GM12865 (cell line): ENCODE measurements at places on chromosomes 16 and 17.

GRCh38 chr17:40909351-40909750, 24.3 kb upstream of the KRT20 start:
- peak; percentile 66 for DNase-seq

DNA sequence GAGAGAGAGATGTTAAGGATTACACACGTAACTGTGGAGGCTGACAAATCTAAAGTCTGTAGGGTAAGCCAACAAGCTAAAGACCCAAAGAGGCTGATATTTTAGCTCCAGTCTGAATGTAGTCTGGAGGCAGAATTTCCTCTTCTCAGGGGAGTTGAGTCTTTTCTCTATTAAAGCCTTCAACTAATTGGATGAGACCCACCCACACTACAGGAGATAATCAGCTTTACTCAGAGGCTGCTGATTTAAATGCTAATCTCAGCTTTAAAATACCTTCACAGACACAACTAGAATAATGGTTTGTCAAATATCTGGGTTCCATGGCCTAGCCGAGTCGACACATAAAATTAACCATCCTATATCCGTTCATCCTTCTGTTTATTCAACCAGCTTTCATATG, 204.3 kb upstream of the PSMD7 start:
- DNase-seq, result no peak

GRCh38 chr16:6016530-6017184, 919.1 kb upstream of the EEF2KMT start:
- no peak for DNase-seq

- DNase-seq, result peak; percentile 31
These were observed 75.4 kb upstream of the ZNF750 start for GRCh38 chr17:82915010-82915756.

DNA sequence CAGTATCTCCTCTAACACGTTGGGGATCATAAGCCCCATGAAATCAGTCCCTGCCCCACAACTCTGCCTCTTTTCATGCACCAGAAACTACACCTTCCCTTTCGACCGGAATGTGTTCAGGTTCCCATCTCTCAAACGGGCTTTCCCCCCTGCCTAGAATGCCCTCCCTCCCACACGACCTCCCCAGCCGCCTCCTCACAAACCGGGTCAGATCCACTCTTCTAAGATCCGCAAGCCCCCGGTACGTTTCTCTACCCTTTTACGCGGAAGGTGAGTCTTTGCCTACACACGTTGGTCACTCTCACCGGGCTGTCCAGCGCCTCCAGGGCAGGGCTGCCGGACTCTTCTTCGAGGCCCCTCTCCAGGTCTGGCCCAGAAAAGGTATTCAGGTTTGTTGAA, 708 bp downstream of the DHX33 start:
- DNase-seq, result no peak

- no peak for DNase-seq
These were observed 163.6 kb upstream of the C17orf78 start for GRCh38 chr17:37212179-37212578.

GRCh38 chr16:77288222-77288621, 89.0 kb downstream of the SYCE1L start:
- DNase-seq, result no peak

DNA sequence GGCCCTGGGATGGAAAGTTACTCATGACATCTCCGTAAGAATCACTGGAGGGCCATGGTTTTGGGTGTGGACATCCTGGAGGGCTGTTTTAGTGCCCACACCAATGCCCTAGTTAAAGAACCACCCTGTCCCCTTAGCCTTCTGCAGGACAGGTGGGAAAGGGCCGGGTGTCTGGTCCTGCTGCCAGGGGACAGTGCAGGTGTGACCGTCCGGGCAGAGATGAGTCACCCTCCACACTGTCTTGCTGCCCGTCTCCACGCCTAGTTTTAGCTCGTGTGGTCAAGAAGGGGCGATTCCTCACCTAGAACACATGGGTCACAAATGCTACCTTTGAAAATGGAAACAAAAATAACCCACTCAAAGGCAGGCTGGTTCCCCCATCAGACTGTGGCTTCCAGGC, 17.0 kb downstream of the CEP295NL start:
- no peak for DNase-seq

- DNase-seq, result no peak
These were observed 10.8 kb upstream of the LGALS3BP start for GRCh38 chr17:78990349-78991016.

GRCh38 chr17:49862781-49863331, 15.0 kb upstream of the TAC4 start:
- DNase-seq, result no peak

GRCh38 chr16:65111306-65111705, 10.6 kb downstream of the CDH11 start:
- no peak for DNase-seq

GRCh38 chr16:49482690-49483089, 109.1 kb downstream of the C16orf78 start:
- DNase-seq, result no peak

DNA sequence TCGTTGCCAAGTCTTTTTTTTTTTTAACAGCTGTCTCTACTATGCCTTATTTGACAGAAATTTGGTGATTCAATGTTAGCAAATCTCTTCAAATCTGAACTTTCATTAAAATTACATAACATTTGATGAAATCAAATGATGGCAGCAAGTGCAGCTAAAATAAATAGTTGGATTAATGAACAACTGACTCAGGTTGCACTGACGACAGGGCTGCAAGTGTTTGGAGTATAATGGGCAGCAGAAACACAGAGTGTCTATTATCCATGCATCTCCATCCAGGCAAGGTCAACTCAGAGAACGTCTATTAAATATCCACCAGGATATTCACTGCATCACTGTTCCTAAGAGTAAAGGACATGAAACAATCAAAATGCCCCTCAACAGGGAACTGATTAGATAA, 109.8 kb downstream of the SLC39A11 start:
- no peak for DNase-seq

- DNase-seq, result peak; percentile 89
These were observed 588 bp downstream of the APRT start for GRCh38 chr16:88810912-88811768.

DNA sequence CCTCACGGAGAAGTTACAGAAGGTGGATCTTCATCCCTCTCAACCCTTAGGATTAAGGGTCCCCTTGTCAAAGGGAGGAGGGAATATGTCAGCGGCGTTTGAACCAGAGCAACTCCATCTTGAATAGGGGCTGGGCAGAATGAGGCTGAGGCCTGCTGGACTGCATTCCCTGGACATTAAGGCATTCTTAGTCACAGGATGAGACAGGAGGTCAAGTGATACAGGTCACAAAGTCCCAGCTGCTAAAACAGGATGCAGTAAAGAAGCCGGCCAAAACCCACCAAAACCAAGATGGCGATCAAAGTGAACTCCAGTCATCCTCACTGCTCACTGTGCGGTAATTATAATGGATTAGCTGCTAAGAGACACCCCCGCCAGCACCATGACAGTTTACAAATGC, 36.7 kb downstream of the RBFOX3 start:
- DNase-seq, result no peak

DNA sequence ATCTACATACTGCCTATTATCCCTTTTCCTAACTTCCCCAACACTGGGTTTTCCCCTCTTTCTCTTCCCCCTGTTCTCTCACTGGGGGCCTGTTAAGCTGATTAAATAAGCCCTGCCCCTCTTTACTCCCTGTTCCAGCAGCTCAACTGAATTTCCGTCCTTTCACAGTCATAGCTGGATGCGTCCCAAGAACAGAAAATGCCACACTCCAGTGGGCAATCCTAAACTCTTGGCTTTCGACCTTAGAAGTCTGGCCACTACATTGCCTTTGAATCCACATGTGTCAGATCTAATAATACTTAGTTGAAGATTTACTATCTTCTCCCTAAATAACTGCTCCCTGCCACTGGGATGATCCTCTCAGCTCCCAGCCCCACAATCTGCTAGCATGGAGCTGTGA, 34.5 kb downstream of the KCNJ16 start:
- DNase-seq, result no peak

DNA sequence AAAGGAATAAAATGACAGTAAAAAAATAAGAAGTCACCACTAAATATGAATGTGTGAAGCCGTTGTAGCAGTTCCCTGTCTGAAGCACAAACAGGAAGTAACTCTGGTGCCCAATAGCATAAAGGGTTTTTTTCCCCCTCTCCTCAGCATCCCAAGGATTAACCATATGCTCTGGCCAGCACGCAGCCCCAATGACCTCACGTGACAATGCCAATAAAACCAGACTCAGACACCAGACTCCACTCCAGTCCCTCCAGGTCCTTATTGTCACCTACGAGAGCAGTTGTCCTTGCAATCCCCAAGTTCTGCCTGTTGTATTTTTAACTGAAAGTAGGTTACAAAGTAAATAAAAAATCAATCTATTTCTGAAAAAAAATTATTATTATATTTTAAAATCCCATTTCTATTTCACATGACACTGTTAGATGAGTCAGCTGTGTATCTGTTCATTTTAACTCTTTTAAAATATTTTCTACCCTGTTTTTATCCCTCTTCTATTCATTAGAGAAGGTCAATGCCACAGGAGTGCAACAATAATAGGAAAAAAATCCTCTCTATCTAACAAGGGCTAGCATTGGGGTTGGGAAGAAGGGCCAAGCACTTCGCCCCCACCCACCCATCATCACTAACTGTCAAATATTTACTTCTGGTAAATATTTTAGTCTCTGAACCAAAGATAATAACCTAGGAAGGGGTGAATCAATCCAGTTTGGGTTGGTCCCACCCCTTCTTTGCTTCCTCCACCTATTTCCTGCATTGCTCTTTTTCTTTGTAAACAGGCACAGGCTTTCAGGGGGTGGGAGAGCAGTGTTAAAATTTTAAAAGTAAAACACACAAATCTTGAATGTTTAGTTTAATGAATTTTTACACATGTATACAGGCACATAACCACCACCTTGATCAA, 6.6 kb downstream of the PRAC1 start:
- no peak for DNase-seq

GRCh38 chr16:6111390-6111789, 1013.8 kb upstream of the EEF2KMT start:
- no peak for DNase-seq

DNA sequence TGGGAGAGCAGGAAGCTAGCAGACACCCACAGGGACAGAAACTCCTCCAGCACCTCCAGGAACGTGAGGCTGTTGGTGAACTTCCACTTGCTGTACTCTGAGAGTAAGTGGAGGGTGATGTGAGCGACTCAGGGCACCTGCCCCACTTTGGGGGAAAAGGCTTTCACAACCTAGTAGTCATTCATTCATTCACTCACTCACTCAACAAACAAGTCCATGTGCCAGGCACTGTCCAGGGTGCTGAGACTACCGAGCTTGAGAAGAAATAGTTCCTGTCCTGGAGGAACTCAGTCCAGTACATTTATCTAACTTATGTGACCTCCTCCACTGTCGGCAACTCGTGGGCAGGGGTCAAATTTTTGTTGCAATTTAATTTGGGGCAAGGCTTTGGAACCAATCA, 26.6 kb downstream of the LGALS9 start:
- DNase-seq, result no peak

- DNase-seq, result peak; percentile 81
These were observed 48.4 kb downstream of the SEC14L1 start for GRCh38 chr17:77189148-77189547.

DNA sequence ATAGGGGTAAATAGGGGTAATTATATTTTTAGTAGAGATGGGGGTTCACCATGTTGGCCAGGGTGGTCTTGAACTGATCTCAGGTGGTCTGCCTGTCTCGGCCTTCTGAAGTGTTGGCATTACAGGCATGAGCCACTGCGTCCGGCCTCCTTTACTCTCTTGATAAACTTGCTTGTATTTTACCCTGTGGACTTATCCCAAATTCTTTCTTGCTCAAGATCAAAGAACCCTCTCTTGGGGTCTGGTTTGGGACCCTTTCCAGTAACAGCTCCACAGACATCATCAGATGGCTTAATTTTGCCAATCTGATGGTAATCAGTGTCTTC, 5.6 kb upstream of the C1QTNF1 start:
- no peak for DNase-seq

DNA sequence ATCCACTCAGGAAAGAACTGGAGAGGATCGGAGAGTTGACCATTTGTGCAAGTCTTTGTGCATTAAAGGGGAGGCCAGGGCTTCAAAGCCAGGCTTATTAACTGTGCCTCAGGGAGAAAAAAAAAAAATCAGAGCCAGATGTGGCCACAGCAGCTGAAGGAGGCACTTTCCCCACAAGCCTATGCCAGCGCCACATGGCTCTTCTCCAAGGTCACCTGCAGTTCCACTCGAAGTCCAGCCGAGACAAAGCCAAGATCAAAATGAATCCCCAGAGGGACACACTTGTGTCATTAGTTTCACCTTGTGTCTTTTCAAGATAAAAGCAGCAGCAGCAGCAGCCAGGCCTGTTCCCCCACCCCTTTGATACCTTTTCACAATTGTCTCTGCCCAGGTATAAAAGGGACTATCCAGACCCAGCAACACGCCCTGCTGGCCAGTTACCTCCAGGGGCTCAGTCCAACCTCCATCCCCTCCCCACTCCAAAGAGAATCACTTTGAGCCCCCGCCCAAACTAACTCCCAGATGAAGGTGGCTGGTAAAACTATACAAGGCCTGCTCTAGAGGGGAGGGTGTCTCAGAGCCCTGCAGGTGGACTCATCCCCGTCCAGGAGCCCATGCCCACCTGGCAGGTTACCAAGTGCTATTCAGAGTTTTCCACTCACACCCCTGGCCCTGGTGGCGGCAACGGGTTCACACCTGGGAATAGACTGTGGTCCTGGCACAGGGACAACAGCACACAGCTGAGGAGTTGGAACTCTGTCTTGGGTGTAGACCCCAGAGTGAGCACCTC, 29.2 kb downstream of the AXIN2 start:
- no peak for DNase-seq

GRCh38 chr16:8626946-8627345, 5.4 kb downstream of the METTL22 start:
- no peak for DNase-seq

DNA sequence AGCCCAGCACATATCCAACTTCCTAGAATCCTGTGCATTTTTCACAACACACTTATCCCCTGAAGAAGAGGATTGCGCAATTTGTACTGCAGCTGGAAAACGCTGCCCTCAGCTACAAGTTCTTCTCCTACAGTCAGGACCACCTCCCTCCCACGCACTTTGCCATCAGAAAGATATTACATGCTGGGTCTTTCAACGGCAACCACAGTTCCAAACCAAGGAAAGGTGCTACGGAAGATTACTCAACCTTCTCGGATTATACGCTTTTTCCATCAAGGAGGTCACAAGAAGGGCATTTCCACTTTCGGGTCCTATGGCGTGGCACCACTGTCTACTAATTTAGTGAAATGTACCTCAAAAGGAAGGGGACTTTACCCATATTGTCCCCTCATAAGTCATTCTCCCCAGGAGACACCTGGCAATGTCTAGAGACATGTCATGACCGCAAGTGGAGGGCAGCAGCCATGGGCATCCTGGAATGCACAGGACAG, 35.2 kb downstream of the USP7 start:
- peak; percentile 69 for DNase-seq

DNA sequence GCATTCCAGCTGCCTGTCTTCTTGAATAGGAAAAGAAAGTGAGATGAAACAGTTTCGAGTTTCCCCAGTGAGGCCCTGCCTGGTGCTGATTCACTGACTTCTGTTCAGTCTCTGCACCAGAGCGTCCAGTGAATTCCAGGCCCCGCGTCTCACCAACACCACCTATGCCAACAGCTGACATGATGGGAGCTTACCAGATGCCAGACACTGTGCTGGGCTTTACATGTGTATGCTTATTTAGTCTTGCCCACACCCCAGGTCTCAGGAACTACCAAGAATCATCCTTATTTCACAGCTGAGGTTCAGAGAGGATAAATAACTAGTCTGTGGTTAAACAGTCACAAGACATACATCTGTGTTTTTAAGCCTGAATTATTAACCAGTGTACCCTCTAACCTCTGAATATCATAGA, 29.1 kb upstream of the IRX6 start:
- no peak for DNase-seq

GRCh38 chr17:28499364-28499664, 6.8 kb upstream of the FOXN1 start:
- no peak for DNase-seq
